ENCODE measurements at places on chromosomes 2 and 18.

DNA sequence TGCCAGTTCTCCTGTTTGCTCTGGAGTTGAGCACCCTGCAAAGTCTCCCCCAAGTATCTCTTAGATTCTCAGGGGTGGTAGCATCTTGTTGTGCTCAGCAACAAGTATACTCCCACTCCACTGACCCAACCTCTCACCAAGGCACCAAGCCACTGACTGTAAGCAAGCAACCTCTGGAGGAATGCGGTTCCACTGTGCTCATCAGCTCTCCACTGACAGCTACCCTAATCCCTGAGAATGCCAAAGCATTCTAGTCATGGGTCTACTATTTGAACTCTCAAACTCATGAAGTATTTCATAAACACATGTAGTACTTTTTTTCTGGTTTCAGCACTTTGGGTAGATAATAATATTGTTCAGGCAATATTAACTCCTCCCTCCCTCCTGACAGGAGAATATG is 170.0 kb downstream of the EPHA4 start:
- no peak for DNase-seq
- H3K27me3 ChIP-seq: no peaks in the 10 kb centered on the region
- no peak overlapping the region for H3K4me3 ChIP-seq
- no peaks in the 10 kb centered on the region for H3K36me3 ChIP-seq
- H3K27ac ChIP-seq: no peak overlapping the region

- DNase-seq: no peak
- H3K27me3 ChIP-seq: no peaks in the 10 kb centered on the region
- H3K27ac ChIP-seq: no peak overlapping the region
- no peak overlapping the region for H3K4me3 ChIP-seq
- H3K36me3 ChIP-seq: no peaks in the 10 kb centered on the region
- peaks cover 3% of the 10 kb centered on the region for H3K4me1 ChIP-seq
These were observed 57.8 kb downstream of the PKDCC start for GRCh38 chr2:42105330-42106256.

GRCh38 chr18:36365836-36366775 is 68.6 kb downstream of the FHOD3 start:
- H3K4me1 ChIP-seq: peaks cover 9% of the 10 kb centered on the region
- H3K27me3 ChIP-seq: no peaks in the 10 kb centered on the region
- H3K27ac ChIP-seq: peak overlapping the region; percentile 13
- no peak overlapping the region for H3K4me3 ChIP-seq
- no peaks in the 10 kb centered on the region for H3K36me3 ChIP-seq

DNA sequence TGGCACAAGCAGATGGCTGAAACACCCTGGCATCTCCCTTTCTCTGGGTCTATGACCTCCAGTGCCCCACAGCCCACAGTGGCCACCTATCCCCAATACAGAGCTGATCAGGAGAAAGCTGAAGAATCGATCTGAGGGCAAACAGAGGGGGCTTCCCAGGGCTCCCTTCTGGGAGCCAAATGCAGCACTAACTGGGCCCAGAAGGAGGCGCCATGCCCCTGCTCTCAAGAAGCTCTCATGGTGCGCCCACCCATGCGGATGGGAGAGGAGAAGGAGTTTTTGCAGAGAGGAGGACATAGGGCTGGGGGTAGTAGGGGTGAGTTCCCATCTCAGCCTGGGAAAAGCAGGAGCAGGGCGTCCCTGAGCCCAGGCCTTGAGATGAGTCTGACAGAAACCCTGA is 787.3 kb upstream of the RAB6C start:
- no peak for DNase-seq
- H3K4me3 ChIP-seq: no peak overlapping the region

DNA sequence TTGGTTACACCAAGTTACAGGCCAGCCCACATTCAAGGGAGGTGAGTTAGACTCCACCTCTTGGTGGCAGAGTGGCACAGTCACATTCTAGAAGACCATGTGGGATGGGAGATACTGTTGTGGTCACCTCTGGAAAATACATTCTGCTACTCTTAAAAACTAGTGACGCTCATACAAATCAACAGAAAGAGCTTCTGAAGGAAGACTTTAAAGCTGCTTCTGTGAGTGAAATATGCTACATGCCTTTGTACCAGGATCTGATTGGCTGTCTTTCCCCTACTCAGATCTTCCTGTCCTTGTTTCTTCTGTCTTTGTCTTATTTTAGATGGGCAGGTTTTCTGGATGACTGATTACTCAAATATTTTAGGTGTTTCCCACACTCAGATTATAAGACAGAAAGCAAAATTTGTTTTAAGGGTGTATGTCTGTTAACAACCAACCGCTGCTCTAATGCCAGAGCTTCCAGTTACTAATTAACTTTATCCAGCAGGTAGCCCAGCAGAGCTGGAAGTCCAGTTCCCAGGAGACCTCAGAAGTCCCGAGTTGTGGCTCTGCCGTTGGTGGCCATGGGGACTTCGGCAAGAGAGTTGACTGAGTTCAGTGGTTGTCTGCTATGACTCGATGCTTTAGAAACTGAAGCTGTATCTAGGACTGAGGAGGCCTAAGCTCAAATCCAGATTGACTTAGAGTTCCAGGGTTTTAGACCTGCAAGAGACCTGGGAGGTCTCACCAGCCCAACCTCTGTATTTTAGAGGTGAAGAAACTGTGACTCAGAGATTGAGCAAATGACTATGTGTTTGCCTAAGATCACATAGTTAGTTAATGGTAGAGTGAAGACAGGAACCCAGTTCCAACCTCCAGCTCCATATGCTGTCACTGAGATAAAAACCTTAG is 7.4 kb downstream of the IL1R2 start:
- no peak for DNase-seq
- peaks cover 3% of the 10 kb centered on the region for H3K4me1 ChIP-seq
- no peak overlapping the region for H3K4me3 ChIP-seq
- no peaks in the 10 kb centered on the region for H3K27me3 ChIP-seq
- H3K36me3 ChIP-seq: no peaks in the 10 kb centered on the region

DNA sequence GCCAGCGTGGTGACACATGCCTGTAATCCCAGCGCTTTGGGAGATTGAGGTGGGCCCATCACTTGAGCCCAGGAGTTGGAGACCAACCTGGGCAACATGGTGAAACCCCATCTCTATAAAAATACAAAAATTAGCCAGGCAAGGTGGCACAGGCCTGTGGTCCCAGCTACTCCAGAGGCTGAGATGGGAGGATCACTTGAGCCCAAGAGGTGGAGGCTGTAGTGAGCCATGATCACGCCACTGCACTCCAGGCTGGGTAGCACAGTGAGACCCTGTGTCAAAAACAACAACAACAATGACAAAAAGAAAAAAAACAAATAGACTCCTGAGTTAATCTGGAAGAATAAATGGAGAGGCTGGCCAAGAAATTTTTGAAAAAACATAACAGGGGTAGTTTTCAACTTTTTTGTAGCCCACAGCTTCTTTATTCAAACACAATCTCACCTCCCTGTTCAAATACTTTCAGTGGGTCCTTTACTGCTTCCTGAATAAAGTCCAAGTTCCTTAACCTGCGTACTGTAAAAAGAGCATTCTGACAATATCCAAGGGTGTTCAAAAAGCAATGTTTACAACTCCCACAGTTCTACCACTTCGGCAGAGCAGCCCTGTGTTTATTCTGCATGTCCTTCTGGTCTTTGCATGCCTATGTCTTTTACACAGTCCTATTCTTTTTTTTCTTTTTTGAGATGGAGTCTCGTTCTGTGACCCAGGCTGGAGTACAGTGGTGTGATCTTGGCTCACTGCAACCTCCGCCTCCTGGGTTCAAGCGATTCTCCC is 53.5 kb downstream of the LRRFIP1 start:
- peaks cover 8% of the 10 kb centered on the region for H3K4me1 ChIP-seq
- H3K4me3 ChIP-seq: no peak overlapping the region
- no peak for DNase-seq
- H3K36me3 ChIP-seq: no peaks in the 10 kb centered on the region

DNA sequence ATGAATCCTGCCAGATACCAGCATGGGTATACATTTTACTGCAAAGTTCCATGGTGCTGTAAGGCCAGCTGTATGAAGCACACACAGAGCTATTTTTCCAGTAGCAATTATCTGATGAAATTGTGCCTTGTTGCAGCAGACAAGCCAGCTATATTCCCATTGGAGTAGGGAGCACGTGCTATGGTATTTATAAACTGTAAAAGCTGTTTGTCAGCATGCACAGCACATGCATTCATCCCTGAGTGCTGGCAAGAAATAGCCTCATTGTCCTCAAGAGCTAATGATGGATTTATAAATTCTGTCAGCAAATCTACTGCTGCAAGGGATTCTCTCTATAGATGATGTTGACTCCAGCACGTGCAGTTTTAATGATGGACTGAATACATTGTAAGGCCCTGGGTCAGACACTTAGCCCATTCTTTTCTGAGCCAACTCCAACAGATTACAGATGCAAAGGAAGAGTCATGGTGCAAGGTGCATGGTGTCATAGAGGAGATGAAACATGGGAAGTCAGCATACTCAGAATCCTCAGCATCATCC is 61.7 kb downstream of the KCNS3 start:
- H3K4me1 ChIP-seq: no peaks in the 10 kb centered on the region
- no peak overlapping the region for H3K4me3 ChIP-seq
- no peak overlapping the region for H3K27ac ChIP-seq
- DNase-seq: no peak
- H3K36me3 ChIP-seq: no peaks in the 10 kb centered on the region

GRCh38 chr2:45124456-45124855 is 115.2 kb upstream of the SIX2 start:
- no peak for DNase-seq
- H3K27ac ChIP-seq: no peak overlapping the region
- H3K4me1 ChIP-seq: no peaks in the 10 kb centered on the region
- no peaks in the 10 kb centered on the region for H3K27me3 ChIP-seq
- no peaks in the 10 kb centered on the region for H3K36me3 ChIP-seq

GRCh38 chr2:127585270-127585807 is 49.9 kb downstream of the MYO7B start:
- DNase-seq: no peak
- no peaks in the 10 kb centered on the region for H3K36me3 ChIP-seq
- no peak overlapping the region for H3K27ac ChIP-seq
- no peaks in the 10 kb centered on the region for H3K4me1 ChIP-seq

DNA sequence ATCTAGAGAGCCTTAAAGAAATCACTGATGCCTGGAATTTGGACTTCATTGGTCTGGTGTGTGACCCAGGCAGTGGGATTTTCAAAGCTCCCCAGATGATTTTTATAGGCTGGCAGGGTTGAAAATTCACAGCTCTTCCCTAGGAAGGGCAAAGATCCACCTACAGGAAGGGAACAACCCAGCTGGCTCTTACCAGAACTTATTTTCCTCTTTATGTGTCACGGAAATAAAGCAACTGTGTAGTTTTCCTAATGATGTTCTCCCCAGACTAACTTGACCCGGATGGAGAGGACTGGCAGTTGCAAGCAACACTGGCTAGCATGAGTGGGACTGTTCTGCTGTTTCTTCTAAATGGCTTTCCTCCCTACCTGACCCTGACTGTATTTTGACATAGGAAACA is 235.6 kb downstream of the ALPK2 start:
- H3K4me3 ChIP-seq: no peak overlapping the region
- H3K27ac ChIP-seq: no peak overlapping the region
- no peak for DNase-seq
- no peaks in the 10 kb centered on the region for H3K4me1 ChIP-seq

GRCh38 chr2:210961249-210961648 is 404.9 kb downstream of the CPS1 start:
- H3K27me3 ChIP-seq: no peaks in the 10 kb centered on the region
- no peak overlapping the region for H3K4me3 ChIP-seq
- H3K27ac ChIP-seq: no peak overlapping the region
- H3K36me3 ChIP-seq: no peaks in the 10 kb centered on the region
- no peak for DNase-seq

GRCh38 chr2:238916176-238916874 is 68.4 kb downstream of the TWIST2 start:
- no peak overlapping the region for H3K4me3 ChIP-seq
- peak; percentile 20 for DNase-seq
- H3K27me3 ChIP-seq: no peaks in the 10 kb centered on the region
- no peaks in the 10 kb centered on the region for H3K36me3 ChIP-seq
- H3K27ac ChIP-seq: no peak overlapping the region
